MCF 10A (cell line): ENCODE measurements at places on chromosomes 1 and 21. TPM values are rescaled to one million over a fixed set of nuclear protein-coding genes. Genes with fewer than 3 reads are reported as not detected.

- no peaks in the 10 kb centered on the region for H3K36me3 ChIP-seq
- peak overlapping the region; percentile 62 for H3K4me3 ChIP-seq
- no peaks in the 10 kb centered on the region for H3K4me1 ChIP-seq
Measured at GRCh38 chr1:3772027-3772714, 378 bp upstream of the SMIM1 start.

DNA sequence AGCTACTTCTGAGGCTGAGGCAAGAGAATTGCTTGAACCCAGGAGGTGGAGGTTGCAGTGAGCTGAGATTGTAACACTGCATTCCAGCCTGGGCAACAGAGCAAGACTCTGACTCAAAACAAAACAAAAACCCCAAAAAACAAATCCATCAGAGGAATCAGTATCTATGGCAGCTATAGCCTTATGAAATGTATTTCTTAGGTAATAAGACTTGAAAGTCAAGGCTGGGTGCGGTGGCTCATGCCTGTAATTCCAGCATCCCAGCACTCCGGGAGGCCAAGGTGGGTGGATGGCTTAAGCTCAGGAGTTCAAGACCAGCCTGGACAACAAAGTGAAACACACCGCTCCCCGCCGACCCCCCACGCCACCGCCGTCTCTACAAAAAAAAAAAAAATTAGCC lies 31.1 kb upstream of the EYA3 start:
- no peak for DNase-seq
- H3K27ac ChIP-seq = no peak overlapping the region
- no peak overlapping the region for H3K4me3 ChIP-seq
- H3K27me3 ChIP-seq = no peaks in the 10 kb centered on the region
- no peaks in the 10 kb centered on the region for H3K36me3 ChIP-seq

DNA sequence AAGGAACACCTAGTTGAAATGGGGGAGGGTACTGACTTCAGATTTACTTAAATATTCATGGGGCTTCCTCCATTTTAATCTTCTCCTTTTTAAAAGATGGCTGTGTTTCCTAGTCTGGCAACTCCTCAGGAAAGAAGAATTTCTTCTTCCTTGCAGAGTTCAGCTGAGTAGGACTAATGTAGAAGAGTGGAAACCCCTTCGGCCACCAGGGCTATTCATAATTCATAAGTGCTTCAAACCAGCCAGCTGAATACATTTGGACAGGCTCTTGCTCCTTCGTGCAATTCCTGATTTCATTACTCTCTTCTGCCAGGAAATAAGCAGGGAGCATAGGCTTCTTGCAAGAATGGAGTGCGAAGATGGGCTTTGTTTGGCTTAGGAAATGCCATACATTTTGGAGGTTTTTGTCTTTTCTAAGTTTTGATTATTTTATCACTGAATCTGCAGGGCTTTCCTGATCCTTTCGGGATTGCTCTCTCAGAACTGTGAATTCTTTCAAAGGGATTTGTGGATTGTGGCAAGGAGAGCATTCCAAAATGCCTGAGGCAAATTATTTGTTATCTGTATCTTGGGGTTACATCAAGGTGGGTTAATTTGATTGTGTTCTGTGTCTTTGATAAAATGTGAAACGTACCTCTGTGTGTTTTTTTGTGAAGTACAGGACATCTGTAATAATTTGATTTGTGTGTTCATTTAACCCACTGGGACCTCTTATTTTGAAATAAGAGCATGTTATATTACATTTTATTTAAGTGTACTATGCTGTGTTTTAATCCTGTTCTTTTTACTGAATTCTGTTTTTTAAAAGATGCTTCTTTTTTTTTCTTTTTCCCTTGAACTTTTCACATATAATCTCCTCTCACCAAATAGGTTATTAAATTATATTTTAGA lies 179.4 kb upstream of the SGIP1 start:
- peaks cover 20% of the 10 kb centered on the region for H3K36me3 ChIP-seq
- H3K27ac ChIP-seq = no peak overlapping the region
- no peak for DNase-seq
- H3K27me3 ChIP-seq = no peaks in the 10 kb centered on the region
- no peak overlapping the region for H3K4me3 ChIP-seq
- H3K4me1 ChIP-seq = peaks cover 39% of the 10 kb centered on the region

DNA sequence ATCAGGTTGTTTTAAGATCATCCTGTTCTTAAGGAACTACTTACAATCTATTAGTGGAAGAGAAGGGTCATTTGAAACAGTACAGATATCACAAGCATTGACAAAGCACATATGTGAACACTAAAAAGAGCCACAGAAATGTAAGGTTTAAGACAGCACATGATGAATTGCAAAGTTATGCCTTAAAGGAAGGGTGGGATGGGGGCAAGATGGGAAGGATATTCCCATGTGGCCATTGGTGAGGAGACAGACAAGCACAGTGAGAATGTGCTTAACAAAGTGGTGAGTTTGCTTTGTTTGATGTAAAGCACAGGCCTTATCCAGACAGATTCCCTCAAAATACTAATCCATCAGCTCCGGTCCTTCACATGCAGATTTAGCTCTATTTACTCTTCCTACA lies 151.6 kb upstream of the IVNS1ABP start:
- H3K4me3 ChIP-seq = no peak overlapping the region
- H3K36me3 ChIP-seq = no peaks in the 10 kb centered on the region
- no peaks in the 10 kb centered on the region for H3K4me1 ChIP-seq
- H3K27ac ChIP-seq = no peak overlapping the region

- H3K36me3 ChIP-seq = no peaks in the 10 kb centered on the region
- no peak overlapping the region for H3K27ac ChIP-seq
- H3K27me3 ChIP-seq = peaks cover 90% of the 10 kb centered on the region
- no peak for DNase-seq
- peaks cover 6% of the 10 kb centered on the region for H3K4me1 ChIP-seq
Measured at GRCh38 chr1:205575294-205575885, 56.4 kb downstream of the ELK4 start.

Gene GJA9
- total RNA-seq = not detected in 2 replicates

Gene LDLRAD2
- total RNA-seq = not detected in 2 replicates

Gene CELA3B
- total RNA-seq = not detected in 2 replicates
